GM12878 (cell line): ENCODE measurements at places on chromosomes 16 and 17. TPM values are rescaled to one million over a fixed set of nuclear protein-coding genes. Genes with fewer than 3 reads are reported as not detected.

DNA sequence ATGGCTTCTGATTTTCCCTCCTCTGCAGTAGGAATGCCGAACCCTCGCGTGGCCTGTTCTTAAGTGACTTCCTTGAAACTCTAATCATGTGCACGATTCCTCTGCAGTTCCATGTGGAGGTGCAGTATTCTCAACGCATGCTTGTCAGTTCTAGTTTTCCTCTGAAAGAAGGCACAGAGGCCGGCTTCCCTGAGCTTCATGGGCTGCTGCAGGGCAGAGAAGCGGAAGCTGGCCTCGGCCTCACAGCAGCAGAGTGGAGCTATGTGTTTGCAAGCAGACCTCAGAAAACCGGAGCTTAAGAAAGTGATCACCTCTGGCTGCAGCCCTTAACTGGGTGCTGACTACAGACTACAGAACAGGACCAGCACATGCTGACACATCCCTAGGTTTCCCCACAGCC lies 500.7 kb downstream of the GRIN2A start:
- DNase-seq, result no peak
- H3K36me3 ChIP-seq, result no peaks in the 10 kb centered on the region
- no peak overlapping the region for H3K4me3 ChIP-seq
- no peaks in the 10 kb centered on the region; the same call in none of the 2 replicates for H3K27me3 ChIP-seq

DNA sequence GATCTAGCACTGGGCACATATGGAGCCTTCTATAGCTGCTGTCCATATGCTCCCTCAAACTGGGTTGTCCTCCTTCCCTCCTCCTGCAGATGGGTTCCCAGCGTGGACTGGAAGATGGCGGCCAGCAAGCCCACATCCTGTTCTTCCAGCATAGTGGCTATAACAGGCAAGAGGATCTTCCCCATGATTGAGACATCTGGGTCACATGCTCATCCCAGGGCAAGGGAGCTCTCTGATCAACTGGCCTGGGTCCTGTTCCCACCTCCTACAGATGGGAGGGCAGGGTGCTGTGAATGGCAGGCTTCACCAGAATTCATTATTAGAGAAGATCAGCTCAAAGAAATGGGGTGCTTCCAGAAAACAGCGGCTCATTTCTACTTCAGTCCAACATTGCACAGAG lies 210.2 kb downstream of the PARN start:
- DNase-seq, result no peak
- no peak overlapping the region for H3K4me3 ChIP-seq
- H3K27me3 ChIP-seq, result no peaks in the 10 kb centered on the region
- H3K4me1 ChIP-seq, result no peaks in the 10 kb centered on the region

DNA sequence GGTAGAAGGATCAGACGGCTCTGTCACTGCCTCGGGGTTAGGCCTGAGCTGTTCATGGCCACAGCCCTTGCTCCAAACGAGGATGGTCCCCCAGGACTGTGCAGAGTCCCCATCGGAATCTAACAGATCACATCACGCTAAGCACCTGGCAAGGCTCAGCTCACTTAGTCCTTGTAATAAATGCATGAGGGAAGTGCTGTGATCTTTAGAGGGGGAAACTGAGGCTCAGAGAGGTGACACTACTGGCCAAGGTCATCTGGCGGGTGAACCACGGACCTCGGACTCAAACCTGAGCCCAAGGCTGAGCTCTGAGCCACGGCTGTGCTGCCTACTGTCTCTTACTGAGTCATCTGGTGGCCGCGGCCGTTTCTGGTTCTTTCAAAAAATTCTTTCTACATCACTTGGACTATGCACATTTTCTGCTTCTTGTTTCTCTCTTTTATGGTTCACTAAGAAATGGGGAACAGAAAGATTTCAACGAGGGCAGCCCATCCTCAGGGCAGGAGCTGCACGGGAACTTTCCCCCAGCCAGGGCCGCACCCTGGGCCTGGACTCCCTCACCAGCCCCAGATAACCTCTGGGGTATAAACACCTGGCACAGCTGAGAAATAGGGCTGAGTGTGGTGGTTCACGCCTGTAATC lies 55.6 kb downstream of the COTL1 start:
- no peak overlapping the region for H3K4me3 ChIP-seq
- peaks cover 21% of the 10 kb centered on the region for H3K4me1 ChIP-seq
- DNase-seq, result peak; percentile 64
- peak overlapping the region; percentile 66 for H3K27ac ChIP-seq

- no peaks in the 10 kb centered on the region for H3K27me3 ChIP-seq
- H3K4me1 ChIP-seq, result no peaks in the 10 kb centered on the region
- H3K4me3 ChIP-seq, result no peak overlapping the region
- DNase-seq, result no peak
- H3K36me3 ChIP-seq, result no peaks in the 10 kb centered on the region
Measured at GRCh38 chr17:43645765-43646481, 15.8 kb downstream of the MEOX1 start.

GRCh38 chr16:48592839-48593429 lies 17.0 kb downstream of the N4BP1 start:
- H3K27ac ChIP-seq, result no peak overlapping the region
- H3K4me1 ChIP-seq, result peaks cover 22% of the 10 kb centered on the region

GRCh38 chr17:80468781-80469493 lies 7.5 kb downstream of the NPTX1 start:
- DNase-seq, result no peak
- no peaks in the 10 kb centered on the region for H3K36me3 ChIP-seq
- H3K4me3 ChIP-seq, result no peak overlapping the region
- no peak overlapping the region for H3K27ac ChIP-seq
- H3K4me1 ChIP-seq, result no peaks in the 10 kb centered on the region

GRCh38 chr17:81142301-81143199 lies 22.8 kb upstream of the PVALEF start:
- H3K4me1 ChIP-seq, result no peaks in the 10 kb centered on the region
- no peak overlapping the region for H3K27ac ChIP-seq
- H3K27me3 ChIP-seq, result no peaks in the 10 kb centered on the region
- DNase-seq, result peak; percentile 5
- no peak overlapping the region for H3K4me3 ChIP-seq

DNA sequence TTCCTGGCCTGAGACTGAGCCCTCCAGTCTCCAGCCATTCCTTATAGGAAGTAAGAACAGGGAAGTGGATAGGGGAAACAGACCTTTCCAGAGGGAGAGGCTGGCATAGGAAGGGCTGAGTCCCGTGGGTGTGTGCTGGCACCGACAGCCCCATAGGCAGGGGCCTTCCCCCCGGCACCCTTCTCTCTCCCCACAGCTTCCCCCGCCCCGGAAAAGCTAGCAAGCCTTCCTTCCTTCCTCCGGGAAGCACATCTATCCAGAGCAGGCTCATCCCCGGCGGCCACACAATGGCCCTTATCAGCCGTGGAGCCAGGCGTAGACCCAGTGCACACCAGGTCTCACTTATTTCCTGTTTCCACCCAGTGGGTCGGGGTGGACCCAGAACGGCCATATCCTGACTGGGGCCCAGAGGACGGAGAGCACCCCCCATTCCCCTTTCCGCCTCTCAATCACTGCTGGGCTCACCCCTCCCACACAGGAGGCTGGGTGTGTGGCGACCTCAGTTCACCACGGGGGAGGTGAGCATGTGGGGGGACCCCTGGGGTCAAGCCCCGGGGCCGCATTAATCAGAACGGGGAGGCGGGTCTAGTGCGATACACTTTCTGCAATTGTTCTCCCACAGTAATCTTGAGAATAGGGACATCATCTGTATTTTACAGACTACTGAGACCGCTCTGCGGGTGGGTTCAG lies 950 bp upstream of the MYO1C start:
- no peak for DNase-seq
- H3K27me3 ChIP-seq, result no peaks in the 10 kb centered on the region
- no peak overlapping the region for H3K27ac ChIP-seq
- no peaks in the 10 kb centered on the region; the same call in 1 of the 2 replicates for H3K36me3 ChIP-seq
- peaks cover 11% of the 10 kb centered on the region for H3K4me1 ChIP-seq

DNA sequence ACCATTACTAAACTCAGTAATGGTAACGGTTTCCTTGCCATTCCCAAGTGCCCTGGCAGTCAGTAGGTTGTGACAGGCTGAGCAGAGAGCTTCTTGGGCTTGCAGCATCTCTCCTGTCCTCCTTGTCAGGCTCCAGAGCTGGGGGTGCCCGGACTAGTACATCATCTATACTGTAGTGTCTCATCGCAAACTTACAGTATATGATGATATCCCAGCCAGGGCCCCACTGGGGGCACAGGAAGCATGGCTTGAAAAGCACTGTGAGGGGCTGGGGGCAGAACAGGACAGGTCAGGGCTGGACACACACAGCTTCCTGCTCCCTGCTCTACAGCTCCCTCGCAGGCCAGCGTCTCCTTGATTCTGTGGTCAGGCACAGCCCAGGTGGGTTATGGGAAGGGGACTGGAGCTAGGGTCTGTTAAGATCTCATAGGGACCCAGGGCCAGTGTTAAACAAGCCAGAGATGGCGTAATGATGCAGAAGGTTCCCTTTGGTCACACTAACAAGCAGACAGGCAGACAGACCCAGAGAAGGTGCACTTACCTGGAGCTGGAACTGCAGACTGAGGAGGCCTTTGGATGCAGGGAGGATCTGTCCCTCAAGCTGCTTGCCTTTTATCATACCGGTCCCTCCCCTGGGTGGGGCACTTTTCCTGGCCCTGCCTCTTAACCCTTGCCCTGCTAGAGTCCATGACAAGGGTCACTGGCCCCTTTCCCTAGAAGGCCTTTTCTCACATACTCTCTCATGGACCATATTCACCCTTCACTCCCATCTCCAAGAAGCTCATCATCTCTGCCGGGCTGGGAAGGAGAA lies 6.8 kb downstream of the ERAL1 start:
- H3K4me3 ChIP-seq, result no peak overlapping the region
- H3K4me1 ChIP-seq, result peaks cover 14% of the 10 kb centered on the region
- no peak for DNase-seq
- peaks cover 16% of the 10 kb centered on the region; the same call in 1 of the 2 replicates for H3K36me3 ChIP-seq
- no peak overlapping the region for H3K27ac ChIP-seq
- no peaks in the 10 kb centered on the region for H3K27me3 ChIP-seq

DNA sequence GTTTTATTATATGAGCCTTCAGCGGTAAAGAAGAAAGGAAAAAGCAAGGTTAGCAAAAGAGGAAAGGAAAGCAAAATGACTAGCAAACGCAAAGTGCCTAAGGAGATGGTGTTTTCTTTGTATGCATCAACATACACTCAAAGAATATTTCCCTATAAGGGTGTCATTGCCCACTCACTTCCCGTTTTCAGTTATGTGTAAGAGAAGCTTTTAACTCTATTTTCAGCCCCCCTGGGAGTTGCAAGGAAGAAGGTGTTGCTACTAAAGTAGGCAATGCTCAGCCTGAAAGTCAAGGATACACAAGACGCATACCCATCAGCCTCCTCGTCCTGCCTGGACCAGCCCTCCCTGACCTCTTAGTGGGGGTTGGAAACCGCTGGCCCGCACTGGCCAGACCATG lies 267.7 kb upstream of the ZFHX3 start:
- no peaks in the 10 kb centered on the region for H3K36me3 ChIP-seq
- H3K4me3 ChIP-seq, result no peak overlapping the region
- DNase-seq, result peak; percentile 60

GRCh38 chr16:58853854-58854791 lies 120.0 kb upstream of the GOT2 start:
- peak overlapping the region; percentile 50 for H3K27ac ChIP-seq
- no peak overlapping the region for H3K4me3 ChIP-seq
- H3K36me3 ChIP-seq, result no peaks in the 10 kb centered on the region
- DNase-seq, result peak; percentile 46
- no peaks in the 10 kb centered on the region for H3K27me3 ChIP-seq

GRCh38 chr17:78120971-78121800 lies 7.4 kb downstream of the TMC6 start:
- peaks cover 27% of the 10 kb centered on the region for H3K36me3 ChIP-seq
- DNase-seq, result no peak
- H3K27me3 ChIP-seq, result no peaks in the 10 kb centered on the region
- H3K27ac ChIP-seq, result peak overlapping the region; percentile 85

IGF2BP1 gene
- polyA plus RNA-seq, result 0.08 and 0.21 TPM in 2 replicates

RCVRN gene
- polyA plus RNA-seq, result not detected in 2 replicates

PPM1E gene
- 0.11 and 0.13 TPM in 2 replicates for polyA plus RNA-seq

CEP112 gene
- polyA plus RNA-seq, result 0.28 and 0.32 TPM in 2 replicates

ITGAL gene
- polyA plus RNA-seq, result 97.5 and 109 TPM in 2 replicates

PRAC2 gene
- polyA plus RNA-seq, result not detected in 2 replicates

KRTAP16-1 gene
- not detected in 2 replicates for polyA plus RNA-seq

KRTAP1-3 gene
- polyA plus RNA-seq, result not detected in 2 replicates
